ENCODE measurements at places on chromosomes 4 and X. TPM values are rescaled to one million over a fixed set of nuclear protein-coding genes. Genes with fewer than 3 reads are reported as not detected.

The MAGEE1 gene
- 3.4 TPM for total RNA-seq

The TEX13C gene
- total RNA-seq: not detected

The MGARP gene
- total RNA-seq: 5.2 TPM

- no peak for DNase-seq
- H3K4me1 ChIP-seq: no peaks in the 10 kb centered on the region
- H3K36me3 ChIP-seq: no peaks in the 10 kb centered on the region
- H3K27me3 ChIP-seq: peaks cover 8% of the 10 kb centered on the region
Observed at GRCh38 chr4:114754616-114755015, 156.0 kb downstream of the UGT8 start.

- no peaks in the 10 kb centered on the region for H3K36me3 ChIP-seq
- H3K4me3 ChIP-seq: no peak overlapping the region
- DNase-seq: no peak
- no peaks in the 10 kb centered on the region for H3K27me3 ChIP-seq
- H3K4me1 ChIP-seq: peaks cover 3% of the 10 kb centered on the region
Observed at GRCh38 chrX:134936542-134936941, 54.2 kb upstream of the SMIM10 start.

- H3K27ac ChIP-seq: no peak overlapping the region
- H3K36me3 ChIP-seq: no peaks in the 10 kb centered on the region
- peaks cover 15% of the 10 kb centered on the region for H3K27me3 ChIP-seq
- no peak overlapping the region for H3K4me3 ChIP-seq
- peaks cover under 1% of the 10 kb centered on the region for H3K4me1 ChIP-seq
Observed at GRCh38 chrX:17072721-17073230, 126.3 kb downstream of the REPS2 start.

- peak overlapping the region; percentile 32 for H3K27ac ChIP-seq
- no peak overlapping the region for H3K4me3 ChIP-seq
- no peak for DNase-seq
- H3K4me1 ChIP-seq: peaks cover 8% of the 10 kb centered on the region
- no peaks in the 10 kb centered on the region for H3K27me3 ChIP-seq
Observed at GRCh38 chrX:115521741-115522140, 39.2 kb upstream of the PLS3 start.

- H3K4me1 ChIP-seq: no peaks in the 10 kb centered on the region
- no peak for DNase-seq
- no peak overlapping the region for H3K4me3 ChIP-seq
- no peak overlapping the region for H3K27ac ChIP-seq
Observed at GRCh38 chr4:168118116-168118655, 25.8 kb downstream of the ANXA10 start.

- H3K27ac ChIP-seq: no peak overlapping the region
- peaks cover 10% of the 10 kb centered on the region for H3K4me1 ChIP-seq
- no peak overlapping the region for H3K4me3 ChIP-seq
- DNase-seq: no peak
Observed at GRCh38 chr4:10667701-10668326, 16.8 kb downstream of the CLNK start.

GRCh38 chrX:27706526-27706925, 101.3 kb upstream of the MAGEB10 start:
- no peaks in the 10 kb centered on the region for H3K4me1 ChIP-seq
- no peak for DNase-seq
- H3K36me3 ChIP-seq: no peaks in the 10 kb centered on the region
- no peak overlapping the region for H3K4me3 ChIP-seq
- H3K27me3 ChIP-seq: no peaks in the 10 kb centered on the region

GRCh38 chr4:117692538-117692937, 341.7 kb upstream of the NDST3 start:
- no peaks in the 10 kb centered on the region for H3K36me3 ChIP-seq
- H3K27me3 ChIP-seq: no peaks in the 10 kb centered on the region
- H3K4me1 ChIP-seq: no peaks in the 10 kb centered on the region

DNA sequence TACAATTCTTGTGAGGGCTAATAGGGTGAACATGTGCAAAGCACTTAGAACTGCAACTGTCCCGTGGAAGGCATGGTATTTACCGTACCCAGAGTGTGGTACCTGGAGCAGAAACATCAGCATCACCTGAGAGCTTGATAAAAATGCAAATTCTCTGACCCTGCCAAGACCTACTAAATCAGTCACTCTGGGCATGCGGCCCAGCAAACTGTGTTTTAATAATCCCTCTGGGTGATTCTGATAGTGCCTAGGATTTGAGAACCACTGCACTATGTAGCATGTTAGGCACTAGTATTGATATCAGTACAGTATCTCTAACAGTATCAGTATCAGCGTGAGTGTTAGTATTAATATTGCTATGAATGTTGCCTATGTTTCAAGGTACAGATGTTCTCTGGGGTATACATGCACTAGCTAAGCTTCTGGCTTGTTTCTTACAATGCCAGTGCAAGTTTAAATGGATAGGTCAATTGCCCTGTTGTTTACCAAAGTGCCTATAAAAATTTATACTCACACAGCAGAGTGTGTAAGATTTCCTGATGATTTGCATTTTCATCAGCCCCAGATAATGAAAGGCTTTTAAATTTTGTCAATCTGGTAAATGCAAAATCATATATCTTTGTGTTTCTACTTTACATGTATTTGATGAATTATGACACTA, 354.0 kb downstream of the HS3ST1 start:
- H3K27me3 ChIP-seq: peaks cover 2% of the 10 kb centered on the region
- H3K4me3 ChIP-seq: no peak overlapping the region
- no peaks in the 10 kb centered on the region for H3K4me1 ChIP-seq
- no peak for DNase-seq
- H3K36me3 ChIP-seq: no peaks in the 10 kb centered on the region
- no peak overlapping the region for H3K27ac ChIP-seq

DNA sequence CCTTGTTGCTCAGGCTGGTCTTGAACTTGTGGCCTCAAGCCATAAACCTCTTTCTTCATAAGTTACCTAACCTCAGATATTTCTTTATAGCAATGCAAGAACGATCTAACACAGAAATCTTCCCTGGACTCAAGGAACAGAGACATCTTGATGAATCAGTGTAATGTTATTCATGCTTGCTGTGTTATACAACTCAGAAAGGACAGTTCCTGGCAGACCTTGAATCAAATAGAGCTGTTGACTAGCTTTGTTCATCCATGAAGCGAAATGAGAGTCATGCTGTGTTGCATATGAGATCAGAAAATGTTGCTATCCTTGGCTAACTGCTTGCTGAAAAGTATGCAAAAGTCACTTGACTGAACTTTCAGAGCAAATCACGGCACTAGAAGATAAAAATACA, 72.6 kb upstream of the ARHGAP24 start:
- no peaks in the 10 kb centered on the region for H3K36me3 ChIP-seq
- no peaks in the 10 kb centered on the region for H3K27me3 ChIP-seq
- H3K27ac ChIP-seq: no peak overlapping the region
- no peak for DNase-seq
- no peak overlapping the region for H3K4me3 ChIP-seq
- peaks cover 2% of the 10 kb centered on the region for H3K4me1 ChIP-seq

- H3K4me1 ChIP-seq: no peaks in the 10 kb centered on the region
- H3K27ac ChIP-seq: no peak overlapping the region
- H3K4me3 ChIP-seq: no peak overlapping the region
- no peak for DNase-seq
- H3K36me3 ChIP-seq: no peaks in the 10 kb centered on the region
Observed at GRCh38 chrX:148282504-148282903, 217.9 kb upstream of the AFF2 start.

Data from osteocyte (in vitro differentiated cells).